Activated T-cell treated with anti-CD3 and anti-CD28 coated beads, Interleukin-2, amount 50 U/mL, for 1 hour (primary cell): ENCODE measurements at places on chromosomes 6 and 20.
A peak's percentile ranks its signal among the peaks of the same experiment; 100 is the strongest.

DNA sequence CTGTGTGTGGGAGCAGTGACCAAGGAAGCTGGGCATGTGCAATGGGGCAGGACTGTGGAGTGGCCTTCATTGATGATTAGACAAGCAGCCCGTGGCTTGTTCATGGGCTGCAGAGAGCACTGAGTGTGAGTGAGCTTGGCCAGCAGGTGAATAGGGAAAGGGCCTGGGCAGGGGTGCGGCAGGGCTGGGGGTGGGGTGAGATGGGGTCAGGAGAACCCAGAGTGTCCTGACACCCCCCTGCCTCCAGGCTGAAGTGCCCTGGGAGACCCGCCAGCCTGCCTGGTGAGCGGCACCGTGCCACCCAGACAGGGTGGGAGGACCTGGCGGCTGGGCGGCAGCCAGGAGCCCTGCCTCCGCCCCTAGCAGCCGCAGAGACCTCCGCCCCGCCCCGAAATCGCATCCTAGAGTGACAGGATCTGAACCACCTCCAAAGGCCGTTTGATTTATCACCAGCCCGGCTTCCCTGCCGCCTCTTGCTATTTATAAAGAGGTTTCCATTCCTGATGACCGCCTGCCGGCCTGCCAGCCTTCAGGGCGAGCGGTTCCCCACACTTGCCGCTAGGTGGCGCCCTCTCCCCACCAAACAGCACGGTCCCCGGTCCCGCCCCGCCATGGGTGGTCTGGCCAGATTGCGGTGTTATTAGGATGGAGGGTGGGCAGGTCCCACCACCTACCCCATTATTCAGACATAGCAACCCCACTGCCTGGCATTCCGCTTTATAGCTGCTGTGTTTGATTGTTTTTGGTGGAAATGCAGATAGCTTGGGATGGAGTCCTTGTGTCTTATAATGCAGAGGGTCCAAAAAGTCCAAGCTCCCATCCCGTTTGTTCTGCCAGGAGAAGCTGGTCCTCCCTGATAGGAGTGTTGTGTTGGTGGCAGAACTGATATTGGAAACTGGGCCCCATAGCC is 3.5 kb downstream of the MYLK2 start:
- DNase-seq, result peak; percentile 81

- no peak for DNase-seq
Measured at GRCh38 chr6:79353226-79353625, 118.7 kb upstream of the HMGN3 start.

- no peak for DNase-seq
Measured at GRCh38 chr6:166301611-166302529, 6.3 kb downstream of the PRR18 start.

- no peak for DNase-seq
Measured at GRCh38 chr20:58464838-58465237, 50.4 kb downstream of the APCDD1L start.

- DNase-seq, result no peak
Measured at GRCh38 chr20:34781220-34781619, 44.2 kb downstream of the NCOA6 start.

DNA sequence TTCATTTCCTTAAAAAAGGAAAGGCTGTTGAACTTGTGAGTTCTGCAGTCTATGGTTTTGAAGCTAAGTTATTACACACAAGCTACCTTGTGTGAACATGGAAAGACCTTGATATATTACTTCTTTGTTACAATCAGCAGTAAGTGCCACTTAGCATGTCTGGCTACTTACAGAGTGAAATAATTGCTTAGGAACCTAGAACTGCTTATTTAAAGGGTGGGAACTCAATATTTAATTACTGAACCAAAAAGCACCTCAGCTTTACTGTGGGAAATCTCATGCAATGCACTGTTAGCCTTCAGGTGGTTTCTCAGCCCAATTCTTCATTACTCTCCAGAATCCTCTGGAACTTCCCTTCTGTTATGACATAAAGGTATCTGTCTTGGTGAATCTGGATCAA is 17.9 kb downstream of the PERP start:
- DNase-seq, result no peak

DNA sequence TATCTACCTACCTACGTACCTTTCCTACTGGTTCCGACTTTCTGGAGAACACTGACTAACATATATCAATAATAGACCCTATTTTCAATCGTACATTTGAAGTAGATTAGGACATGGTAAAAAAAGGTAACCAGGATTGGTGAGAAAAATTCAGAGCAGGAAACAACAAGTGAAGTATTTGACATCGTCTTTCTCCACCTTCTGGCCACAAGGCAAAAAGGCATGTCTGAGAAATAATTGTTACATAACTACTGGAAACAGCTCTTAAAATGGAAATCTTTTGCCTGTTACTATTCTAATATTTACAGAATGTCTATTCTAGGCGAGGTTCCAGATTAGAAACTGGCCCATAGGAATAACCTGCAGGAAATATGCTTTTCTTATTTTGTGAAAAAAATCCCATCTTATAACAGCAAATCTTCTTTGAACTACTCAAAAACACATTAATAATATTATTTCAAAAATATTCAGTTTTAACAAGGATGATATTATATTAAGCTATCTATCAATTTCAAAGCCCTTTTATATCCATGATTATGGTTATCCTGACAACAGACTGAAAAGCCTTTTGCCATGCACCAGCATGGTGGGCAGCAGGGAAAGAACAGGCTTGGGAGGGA is 80.8 kb downstream of the RCAN2 start:
- DNase-seq, result no peak

DNA sequence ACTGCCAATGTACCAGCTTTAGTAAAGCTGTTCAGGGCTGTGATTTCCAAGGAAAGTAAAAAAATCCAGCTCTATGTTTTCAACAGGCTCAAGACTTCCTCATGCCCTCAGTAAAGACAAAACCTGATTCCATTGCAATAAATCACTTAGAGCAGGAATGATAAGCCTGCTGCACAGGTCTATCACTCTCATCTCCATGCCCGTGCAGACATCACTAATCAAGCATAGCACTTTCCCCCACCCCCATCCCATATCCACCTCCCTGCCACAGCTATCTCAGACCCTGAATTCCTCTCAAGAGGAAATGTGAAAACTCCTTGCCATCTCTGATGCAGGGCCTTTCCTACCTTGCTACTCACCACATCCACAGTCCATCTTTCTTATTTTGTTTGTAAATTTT is 554.9 kb downstream of the MAFB start:
- no peak for DNase-seq

DNA sequence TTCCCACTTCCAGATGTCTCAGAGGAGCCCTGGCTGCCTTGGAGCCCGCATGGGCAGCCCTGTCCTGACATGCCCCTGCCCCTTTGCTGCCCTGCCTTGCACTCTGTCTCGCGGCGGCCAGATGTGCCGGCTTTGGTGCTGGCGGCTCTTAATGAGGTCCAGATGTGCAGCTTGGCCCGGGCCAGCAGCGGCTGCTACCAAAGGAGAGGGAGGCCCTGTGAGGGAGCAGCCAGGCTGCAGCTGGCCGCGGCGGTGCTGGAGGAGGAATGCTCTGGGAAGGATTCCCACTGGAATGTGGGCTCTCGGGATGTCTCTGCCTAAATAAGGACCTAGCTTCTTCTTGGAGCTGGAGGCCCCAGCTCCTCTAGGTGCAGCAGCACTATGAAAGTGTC is 72.4 kb downstream of the FGD2 start:
- DNase-seq, result no peak

GRCh38 chr20:60237981-60238380 is 279.8 kb downstream of the CDH26 start:
- DNase-seq, result no peak

DNA sequence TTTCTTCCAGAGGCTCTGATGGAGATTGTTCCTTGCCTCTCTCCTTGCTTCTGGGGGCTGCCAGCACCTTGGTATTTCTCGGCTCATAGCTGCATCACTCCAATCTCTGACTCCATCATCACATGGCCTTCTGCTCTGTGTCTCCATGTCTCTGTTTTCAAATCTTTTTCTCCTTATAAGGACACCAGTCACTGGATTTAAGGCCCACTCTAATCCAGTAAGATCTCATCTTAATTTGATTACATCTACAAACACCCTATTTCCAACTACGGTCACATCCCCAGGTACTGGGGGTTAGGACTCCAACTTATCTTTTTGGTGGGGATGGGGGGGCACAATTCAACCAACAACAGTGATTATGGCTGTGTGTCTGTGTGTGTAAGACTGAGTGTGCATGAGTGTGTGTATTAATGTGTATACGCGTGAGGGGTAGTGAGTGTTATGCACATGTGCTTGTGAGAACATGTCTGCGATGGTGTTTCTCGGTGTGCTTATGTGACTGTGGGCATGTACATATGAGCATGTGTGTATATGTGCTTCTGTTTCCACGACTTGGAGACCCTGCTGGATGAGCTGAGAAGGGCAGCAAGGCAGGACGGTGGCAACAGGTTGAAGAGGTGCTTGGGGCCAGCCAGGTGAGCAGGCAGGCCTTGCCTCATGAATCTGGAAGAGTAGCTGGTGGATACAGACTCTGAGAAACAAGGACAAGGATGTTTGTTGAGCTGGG is 130.5 kb downstream of the MRPL14 start:
- peak; percentile 5 for DNase-seq

DNA sequence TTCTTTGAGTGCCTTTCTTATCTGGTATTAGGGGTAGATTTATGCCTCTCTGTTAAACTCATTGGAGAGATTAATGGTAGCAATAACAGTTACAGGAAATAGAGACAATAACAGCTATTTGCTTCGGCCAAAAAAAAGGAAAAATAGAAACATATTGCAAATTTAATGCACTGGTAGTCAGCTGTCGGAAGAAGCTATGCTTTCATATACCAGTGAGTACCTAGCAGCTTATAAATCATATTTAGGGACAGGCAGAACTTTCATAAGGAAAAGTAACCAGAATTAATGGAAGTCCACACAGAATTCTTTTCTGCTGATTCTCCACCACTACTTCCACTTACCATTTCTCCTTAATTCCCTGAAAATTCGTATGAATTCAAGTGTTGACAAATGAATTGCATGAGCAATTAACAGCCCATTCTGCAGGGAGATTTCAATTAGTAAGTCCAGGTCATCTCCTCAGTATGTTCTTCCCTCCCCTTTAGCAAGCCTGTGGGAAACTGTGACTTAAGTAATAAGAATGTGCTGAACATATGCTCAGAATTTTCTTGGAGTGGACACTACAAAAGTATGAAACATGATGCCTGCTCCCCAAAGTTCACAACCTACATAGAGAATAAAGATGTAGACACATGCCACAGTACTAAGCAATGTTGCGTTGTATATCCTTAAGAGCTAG is 196.7 kb upstream of the KCNQ5 start:
- DNase-seq, result no peak

GRCh38 chr6:166786704-166787293 is 159.7 kb upstream of the RPS6KA2 start:
- no peak for DNase-seq

DNA sequence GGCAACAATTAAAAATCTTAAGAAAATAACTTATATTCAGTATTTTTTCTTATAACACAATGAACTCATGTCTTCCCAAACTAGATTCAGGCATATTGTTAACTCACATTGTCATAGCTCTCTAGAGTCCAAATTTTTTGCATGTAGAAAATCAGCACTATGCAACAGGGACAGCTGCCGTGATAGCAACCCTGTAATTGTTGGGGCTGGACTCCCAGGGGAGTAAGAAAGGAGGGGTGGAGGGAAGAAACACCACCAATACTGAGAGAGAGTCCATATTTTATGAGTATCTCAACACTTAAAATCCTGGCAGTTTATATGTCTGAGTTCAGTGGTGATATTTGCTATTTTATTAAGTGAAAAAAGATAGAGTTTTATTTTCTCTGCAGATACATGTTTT is 89.6 kb upstream of the HS3ST5 start:
- DNase-seq, result no peak

DNA sequence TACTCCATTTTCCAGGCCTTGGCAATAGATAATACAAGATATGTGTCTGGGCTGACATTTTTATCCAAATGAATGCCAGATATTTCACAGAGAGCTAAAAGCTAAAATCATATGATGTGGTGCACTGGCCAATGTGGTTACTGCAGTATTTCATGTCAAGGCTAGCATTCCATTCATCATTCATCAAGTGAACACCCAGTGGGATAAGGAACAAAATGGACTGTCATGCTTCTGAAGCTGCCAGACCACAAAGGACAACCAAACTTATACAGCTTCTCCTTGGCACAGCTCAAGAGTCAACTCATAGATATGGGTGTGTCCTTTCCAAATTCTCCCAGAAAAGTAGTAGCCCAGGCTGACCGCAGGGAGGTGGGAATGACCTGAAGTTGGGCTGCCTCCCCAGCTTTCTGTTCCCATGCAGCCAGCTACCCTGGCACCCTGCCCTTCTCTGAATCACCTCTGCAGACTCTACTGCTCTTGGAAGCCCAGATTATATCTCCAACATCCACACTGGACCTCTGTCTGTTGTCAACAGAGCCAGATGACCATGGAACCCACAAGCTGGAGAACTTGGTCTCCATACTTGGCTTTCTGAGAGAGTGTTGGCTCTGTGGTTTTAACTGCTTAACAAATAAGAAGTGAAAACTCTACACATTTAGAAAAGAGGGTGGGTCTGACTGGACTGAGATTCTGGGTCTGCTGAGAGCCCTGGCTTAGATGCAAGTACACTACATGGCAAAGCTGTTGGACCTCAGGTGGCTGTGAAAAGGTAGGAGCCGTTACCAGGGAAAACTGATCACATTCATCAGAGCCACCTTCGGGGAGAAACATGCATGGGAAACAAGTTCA is 122.8 kb downstream of the ALDH8A1 start:
- no peak for DNase-seq

DNA sequence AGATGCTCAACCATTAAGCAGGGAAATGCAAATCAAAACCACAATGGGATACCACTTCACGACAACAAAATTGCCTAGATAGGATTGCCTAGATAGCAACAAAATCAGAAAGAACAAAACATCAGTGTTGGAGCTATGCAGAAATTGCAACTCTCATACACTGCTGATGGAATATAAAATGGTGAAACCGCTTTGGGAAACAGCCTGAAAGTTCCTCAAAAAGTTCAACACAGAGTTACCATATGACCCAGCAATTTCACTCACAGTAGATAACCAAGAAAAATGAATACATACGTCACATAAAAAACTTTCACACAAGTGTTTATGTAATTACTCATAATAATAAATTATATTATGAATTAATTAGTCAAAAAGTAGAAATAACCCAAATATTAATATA is 78.3 kb downstream of the MAFB start:
- DNase-seq, result no peak
